Transverse colon (tissue), 4 donors: ENCODE measurements at places on chromosomes 3 and 15. TPM values are rescaled to one million over a fixed set of nuclear protein-coding genes. Genes with fewer than 3 reads are reported as not detected.

FGD5 gene
- 13.8 TPM for total RNA-seq

- no peaks in the 10 kb centered on the region for H3K4me1 ChIP-seq
- DNase-seq, result no peak
- H3K27ac ChIP-seq, result no peak overlapping the region
- H3K36me3 ChIP-seq, result no peaks in the 10 kb centered on the region
- H3K4me3 ChIP-seq, result no peak overlapping the region
These were observed 550.2 kb downstream of the PYDC2 start for GRCh38 chr3:192011137-192011536.

GRCh38 chr15:89225588-89225987 lies 4.2 kb upstream of the RLBP1 start:
- no peak overlapping the region for H3K4me3 ChIP-seq
- no peak for DNase-seq
- H3K36me3 ChIP-seq, result no peaks in the 10 kb centered on the region
- no peaks in the 10 kb centered on the region for H3K4me1 ChIP-seq
- no peak overlapping the region for H3K27ac ChIP-seq

RHCG gene
- not detected for total RNA-seq

DNA sequence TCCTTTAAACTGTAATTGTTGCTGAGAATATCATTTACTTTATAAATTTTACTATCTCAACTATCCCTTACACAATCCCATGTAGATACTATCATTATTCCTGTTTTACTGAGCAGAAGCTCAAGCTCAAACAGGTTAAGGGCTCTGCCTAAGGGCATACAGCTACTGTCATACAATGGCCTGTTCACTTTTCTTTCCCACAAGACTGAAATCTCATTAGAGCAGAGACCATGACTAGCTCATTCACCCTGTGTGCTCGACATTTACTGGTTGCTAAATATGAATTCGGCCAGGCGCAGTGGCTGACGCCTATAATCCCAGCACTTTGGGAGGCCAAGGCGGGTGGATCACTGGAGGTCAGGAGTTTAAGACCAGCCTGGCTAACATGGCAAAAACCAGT lies 1.6 kb upstream of the MESP2 start:
- no peak overlapping the region for H3K4me3 ChIP-seq
- H3K27me3 ChIP-seq, result no peaks in the 10 kb centered on the region
- no peaks in the 10 kb centered on the region for H3K36me3 ChIP-seq
- DNase-seq, result no peak
- H3K4me1 ChIP-seq, result peaks cover 13% of the 10 kb centered on the region
- no peak overlapping the region for H3K27ac ChIP-seq

DNA sequence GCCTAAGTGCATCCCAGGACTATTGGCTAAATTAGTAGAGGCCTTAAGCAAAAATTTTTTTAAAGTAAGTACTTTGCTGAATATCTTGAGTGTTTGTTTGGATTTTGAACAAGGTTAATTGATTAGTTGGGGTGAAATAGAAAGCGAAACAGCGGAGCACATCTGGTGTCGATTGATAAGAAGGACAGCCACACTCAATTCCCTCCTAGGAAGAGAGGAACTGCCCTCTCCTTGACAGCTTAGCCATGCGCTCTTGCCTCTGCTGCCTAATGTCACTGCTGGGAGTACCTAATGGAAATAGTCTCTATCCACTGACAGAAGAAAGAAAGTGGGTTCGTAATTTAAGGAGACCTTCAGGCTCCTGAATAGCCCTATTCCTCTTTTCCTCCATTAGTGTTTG lies 943.6 kb downstream of the DIPK2A start:
- H3K4me3 ChIP-seq, result no peak overlapping the region
- H3K27ac ChIP-seq, result no peak overlapping the region
- DNase-seq, result no peak
- no peaks in the 10 kb centered on the region for H3K36me3 ChIP-seq
- no peaks in the 10 kb centered on the region for H3K4me1 ChIP-seq
